ENCODE measurements at places on chromosomes 11 and 22.

GRCh38 chr11:15675683-15676082, 561.0 kb downstream of the INSC start:
- no peak for DNase-seq

GRCh38 chr11:73388265-73389133, 12.3 kb downstream of the RELT start:
- peak; percentile 94 for DNase-seq

DNA sequence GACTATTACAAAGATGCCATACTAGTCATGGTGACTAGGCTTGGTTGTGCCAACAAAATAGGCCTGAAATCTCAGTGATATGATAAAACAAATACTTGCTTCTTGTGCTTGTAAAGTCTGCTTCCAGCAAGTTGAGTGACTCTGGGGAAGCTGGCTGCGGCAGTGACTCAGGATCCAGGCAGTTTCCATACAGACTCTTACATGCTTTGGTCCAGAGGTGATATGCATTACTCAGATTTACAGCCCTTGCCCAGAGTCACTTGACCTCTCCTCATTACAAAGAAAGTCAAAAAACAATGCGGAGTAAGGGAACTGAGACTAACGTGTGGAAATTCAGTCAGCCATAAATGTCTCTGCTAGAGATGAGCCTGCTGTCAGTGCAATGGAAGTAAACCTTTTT, 387.5 kb downstream of the KCNA4 start:
- no peak for DNase-seq

- peak; percentile 32 for DNase-seq
Measured at GRCh38 chr11:128582496-128583366, 4.6 kb downstream of the ETS1 start.

- no peak for DNase-seq
Measured at GRCh38 chr22:22178992-22179391, 65.6 kb upstream of the VPREB1 start.

GRCh38 chr11:28690746-28691145, 582.6 kb downstream of the METTL15 start:
- DNase-seq, result no peak
